ENCODE measurements at places on chromosomes 5 and 9.
A peak's percentile ranks its signal among the peaks of the same experiment; 100 is the strongest.

DNA sequence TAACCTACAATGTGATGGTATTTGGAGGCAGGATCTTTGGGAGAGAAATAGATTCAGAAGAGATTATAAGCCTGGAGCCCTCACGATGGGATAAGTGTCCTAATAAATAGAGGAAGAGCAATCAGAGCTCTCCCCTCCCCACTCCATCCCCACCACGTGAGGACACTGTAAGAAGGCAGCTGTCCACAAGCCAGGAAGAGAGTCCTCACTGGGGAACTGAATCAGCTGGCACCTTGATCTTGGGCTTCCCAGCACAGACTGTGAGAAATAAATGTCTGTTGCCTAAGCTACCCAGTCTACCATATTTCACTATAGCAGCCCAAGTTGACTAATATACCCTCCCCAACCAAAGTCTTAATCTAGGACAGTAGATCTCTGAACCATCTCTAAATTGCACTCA, 118.1 kb downstream of the SUSD1 start:
- H3K4me1 ChIP-seq = no peaks in the 10 kb centered on the region
- no peak overlapping the region for H3K4me3 ChIP-seq
- no peak for DNase-seq
- H3K27me3 ChIP-seq = no peaks in the 10 kb centered on the region

DNA sequence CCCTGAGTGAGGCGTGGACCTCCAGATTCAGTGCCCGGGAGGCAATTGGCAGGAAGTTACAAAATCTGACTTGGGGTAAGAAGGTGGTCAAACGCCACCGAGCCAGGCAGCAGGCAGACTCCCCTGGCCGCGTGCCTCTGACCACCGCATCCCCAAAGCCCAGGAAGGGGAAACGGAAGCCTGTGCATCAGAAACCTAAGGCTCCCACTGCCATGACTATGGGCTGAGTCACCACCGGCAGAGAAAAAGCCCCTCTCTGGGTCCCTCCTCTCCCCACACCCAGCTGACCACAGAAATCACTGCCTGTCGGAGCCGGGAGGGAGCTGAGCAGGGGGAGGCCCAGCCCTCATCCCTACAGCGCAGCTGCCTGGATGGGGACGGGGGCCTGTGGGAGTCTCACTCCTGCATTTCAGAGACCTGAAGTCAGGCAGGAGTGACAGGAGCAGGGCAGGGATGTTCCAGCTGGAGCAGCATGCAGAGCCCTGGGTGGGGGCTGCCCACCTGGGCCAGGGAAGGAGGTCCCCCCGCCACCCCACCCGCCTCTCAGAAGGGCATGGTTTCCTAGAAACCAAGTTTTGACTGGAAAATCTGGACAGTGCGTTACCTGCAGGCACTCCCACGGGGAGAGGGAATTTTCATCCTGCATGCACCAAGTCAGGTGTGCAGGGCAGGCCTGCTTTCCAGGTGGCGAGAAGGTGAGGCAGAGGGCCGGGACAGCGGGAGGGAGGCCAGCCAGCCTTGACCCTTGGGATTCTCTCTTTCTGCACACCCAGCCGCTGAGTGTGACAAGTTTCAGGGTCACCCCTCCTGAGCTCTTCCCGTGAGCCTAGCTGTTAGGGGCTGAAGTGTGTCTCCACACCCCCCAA, 68.2 kb downstream of the LRSAM1 start:
- no peak for DNase-seq
- peaks cover 38% of the 10 kb centered on the region for H3K36me3 ChIP-seq
- H3K4me1 ChIP-seq = no peaks in the 10 kb centered on the region
- no peaks in the 10 kb centered on the region for H3K27me3 ChIP-seq
- no peak overlapping the region for H3K27ac ChIP-seq

GRCh38 chr9:4413856-4414255, 76.4 kb upstream of the SLC1A1 start:
- no peak overlapping the region for H3K4me3 ChIP-seq
- H3K36me3 ChIP-seq = no peaks in the 10 kb centered on the region
- H3K4me1 ChIP-seq = peaks cover 3% of the 10 kb centered on the region
- DNase-seq = no peak
- no peak overlapping the region for H3K27ac ChIP-seq

- no peak overlapping the region for H3K27ac ChIP-seq
- peaks cover 17% of the 10 kb centered on the region for H3K4me1 ChIP-seq
- no peaks in the 10 kb centered on the region for H3K27me3 ChIP-seq
- peak overlapping the region; percentile 37 for H3K4me3 ChIP-seq
- no peak for DNase-seq
- H3K36me3 ChIP-seq = no peaks in the 10 kb centered on the region
Observed at GRCh38 chr9:36571333-36571732, 1.4 kb upstream of the MELK start.

GRCh38 chr9:88538311-88539085, 3.5 kb downstream of the NXNL2 start:
- H3K36me3 ChIP-seq = no peaks in the 10 kb centered on the region
- no peak for DNase-seq
- no peak overlapping the region for H3K4me3 ChIP-seq
- H3K27ac ChIP-seq = no peak overlapping the region

GRCh38 chr5:53965459-53965858, 344.9 kb downstream of the ARL15 start:
- DNase-seq = no peak
- no peak overlapping the region for H3K4me3 ChIP-seq
- no peaks in the 10 kb centered on the region for H3K27me3 ChIP-seq
- no peak overlapping the region for H3K27ac ChIP-seq

All from progenitor cell of endocrine pancreas (in vitro differentiated cells).